ENCODE measurements at places on chromosomes 2 and 18.

- DNase-seq = no peak
Measured at GRCh38 chr2:10826625-10827024, 14.0 kb upstream of the PDIA6 start.

GRCh38 chr18:74623047-74623816 is 25.6 kb downstream of the ZNF407 start:
- no peak for DNase-seq

DNA sequence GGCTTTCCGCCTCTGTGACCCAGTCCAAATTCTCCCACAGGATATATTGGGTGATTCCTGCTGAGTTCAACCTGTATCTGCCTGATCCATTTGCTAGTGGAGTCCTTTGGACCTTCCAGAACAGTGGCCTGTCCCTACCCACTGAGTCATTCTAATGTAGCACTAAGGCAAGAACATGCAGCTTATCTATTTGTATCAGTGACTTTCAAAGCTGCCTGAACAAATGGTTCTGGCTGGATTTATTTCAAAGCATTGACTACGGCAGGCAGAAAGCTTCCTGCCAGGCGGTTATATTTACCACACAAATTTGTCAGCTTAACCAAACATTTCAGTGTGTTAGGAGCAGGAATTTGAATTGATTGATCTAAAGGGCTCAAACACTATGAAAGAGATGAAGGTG is 613.4 kb downstream of the DCC start:
- DNase-seq = no peak

DNA sequence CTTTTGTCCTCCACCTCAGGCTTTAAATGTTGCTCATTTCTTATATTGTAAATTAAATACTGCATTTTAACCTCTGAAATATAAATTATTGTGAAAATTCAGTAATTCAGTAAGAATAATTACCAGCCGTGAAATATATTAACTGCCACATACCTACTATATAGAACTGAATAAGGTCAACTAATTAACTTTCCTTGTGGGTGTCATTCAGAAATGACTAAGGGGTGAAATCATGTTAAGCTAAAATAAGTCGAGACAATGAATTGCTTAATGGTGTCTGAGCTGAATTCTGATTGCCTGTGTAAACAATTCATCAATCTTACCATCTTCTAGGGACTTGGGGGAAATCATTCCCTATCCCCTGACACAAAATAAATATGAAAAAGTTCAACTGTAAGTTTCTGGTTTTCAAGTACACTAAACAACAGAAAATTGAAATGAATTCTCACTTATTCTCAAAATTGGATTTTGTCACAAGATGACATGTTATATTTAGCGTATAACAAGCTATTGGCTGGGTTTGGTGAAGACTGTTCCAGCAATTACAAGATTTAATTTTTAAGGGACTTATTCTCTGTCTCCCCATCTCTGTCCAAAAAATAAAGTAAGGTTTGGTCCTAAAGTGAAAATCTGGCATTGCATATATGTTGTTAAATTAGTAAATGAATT is 255.1 kb downstream of the METTL4 start:
- no peak for DNase-seq

DNA sequence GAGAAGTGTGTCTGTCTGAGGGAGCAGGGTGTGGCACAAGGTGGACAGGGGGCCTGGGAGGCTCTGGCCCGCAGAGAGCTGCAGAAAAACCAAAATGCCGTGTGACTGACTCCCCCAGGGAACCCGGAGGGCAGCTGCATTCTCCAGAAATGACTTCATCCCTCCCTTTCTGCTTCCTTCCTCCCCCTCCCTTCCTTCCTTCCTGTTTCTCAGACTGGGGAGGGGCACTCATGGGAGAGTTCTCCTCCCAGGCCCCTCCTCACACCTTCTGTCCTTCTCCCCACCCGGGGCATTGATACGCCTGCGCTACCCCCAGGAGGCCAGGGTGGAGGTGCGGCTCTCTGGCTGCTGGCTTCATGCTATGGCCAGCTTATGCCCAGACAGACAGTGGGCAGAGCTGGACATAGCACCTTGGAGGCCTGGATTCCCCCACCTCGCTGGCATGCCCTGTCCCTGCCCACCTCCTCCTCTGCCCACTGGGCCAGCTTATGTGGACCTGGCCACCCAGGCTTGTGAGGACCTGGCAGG is 8.2 kb upstream of the GPR17 start:
- DNase-seq = no peak

DNA sequence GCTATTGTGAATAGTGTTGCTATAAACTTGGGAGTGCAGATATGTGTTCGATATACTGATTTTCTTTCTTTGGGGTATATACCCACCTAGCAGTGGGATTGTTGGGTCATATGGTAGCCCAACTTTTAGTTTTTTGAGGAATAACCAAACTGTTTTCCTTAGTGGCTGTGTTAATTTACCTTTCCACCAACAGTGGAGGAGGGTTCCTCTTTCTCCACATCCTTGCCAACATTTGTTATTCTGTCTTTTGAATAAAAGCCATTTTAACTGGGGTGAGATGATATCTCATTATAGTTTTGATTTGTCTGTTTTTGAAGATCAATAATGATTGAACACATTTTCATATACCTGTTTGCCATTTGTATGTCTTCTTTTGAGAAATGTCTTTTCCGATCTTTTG is 282.0 kb upstream of the SESTD1 start:
- DNase-seq = no peak

GRCh38 chr2:175597286-175597685 is 404.8 kb downstream of the LNPK start:
- DNase-seq = no peak

DNA sequence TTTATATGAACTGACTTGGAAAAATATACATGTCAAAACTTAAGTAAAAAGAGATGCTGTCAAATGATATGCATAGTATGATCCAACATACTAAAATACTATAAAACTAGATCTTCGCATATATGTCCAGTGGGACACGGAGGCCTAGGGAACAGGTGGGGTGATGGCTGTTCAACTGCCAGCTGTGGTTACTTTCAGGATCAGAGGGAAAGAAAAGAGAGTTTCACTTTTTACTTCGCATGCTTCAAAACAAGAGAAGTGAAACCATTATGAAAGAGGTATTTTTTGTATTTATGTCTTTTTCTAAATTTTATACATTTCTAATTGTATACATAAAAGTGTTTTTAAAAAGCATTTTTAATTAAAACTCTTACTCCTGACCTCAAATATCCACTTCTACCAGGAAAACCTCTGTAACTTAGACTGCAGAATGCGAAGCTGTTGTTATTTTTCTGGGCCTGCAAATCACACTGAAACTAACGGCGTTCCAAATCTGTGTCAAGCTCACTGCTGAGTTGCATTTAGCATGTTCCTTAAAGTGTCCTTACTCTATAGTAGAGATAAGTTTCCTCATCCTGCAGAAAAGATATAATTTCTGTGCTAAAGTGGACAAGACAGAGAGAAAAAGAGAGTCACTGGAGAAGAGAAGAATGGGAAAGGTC is 97.8 kb upstream of the SLC35G4 start:
- no peak for DNase-seq

DNA sequence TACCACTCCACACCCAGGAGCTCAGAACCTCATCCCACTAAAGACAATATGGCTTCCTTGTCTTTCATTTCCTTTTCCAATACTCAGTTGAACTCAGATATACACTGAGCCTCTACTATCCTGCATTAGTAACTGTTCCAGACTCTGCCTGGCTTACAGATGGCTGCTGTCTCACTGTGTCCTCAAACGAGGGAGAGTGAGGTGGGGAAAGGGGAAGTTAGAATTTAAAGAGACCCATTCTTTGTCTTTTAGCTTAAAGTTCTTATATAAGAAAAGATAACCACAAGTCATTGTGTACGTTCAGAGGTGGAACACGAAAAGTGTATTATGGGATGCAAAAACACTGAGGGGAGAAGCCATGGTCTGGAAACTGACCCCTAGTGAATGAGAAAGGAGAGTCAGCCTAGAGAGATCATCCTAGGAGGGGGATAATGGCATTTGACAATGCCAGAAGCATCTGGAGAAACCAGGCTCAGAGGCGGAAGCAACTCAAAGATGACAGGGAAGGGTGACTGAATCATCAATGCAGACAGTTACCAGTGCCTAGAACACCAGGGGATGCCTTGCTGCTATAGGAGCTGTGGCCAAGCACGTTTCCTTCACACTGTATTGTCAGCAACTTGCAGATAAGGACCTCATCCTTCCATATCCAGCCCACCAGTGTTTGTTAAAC is 170.7 kb downstream of the CYRIA start:
- no peak for DNase-seq

DNA sequence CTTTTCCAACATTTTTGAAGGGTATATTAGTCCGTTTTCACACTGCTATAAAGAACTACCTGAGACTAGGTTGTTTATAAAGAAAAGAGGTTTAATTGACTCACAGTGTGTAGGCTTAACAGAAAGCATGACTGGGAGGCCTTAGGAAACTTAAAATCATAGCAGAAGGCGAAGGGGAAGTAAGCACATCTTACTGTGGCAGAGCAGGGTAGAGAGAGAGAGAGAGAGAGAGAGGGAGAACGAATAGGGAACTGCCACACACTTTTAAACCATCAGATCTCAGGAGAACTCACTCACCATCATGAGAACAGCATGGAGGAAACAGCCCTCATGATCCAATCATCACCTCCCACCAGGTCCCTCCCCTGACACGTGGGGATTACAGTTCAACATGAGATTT is 420.3 kb downstream of the SOCS6 start:
- peak; percentile 62 for DNase-seq

GRCh38 chr2:99643787-99644418 is 154.1 kb upstream of the REV1 start:
- no peak for DNase-seq

DNA sequence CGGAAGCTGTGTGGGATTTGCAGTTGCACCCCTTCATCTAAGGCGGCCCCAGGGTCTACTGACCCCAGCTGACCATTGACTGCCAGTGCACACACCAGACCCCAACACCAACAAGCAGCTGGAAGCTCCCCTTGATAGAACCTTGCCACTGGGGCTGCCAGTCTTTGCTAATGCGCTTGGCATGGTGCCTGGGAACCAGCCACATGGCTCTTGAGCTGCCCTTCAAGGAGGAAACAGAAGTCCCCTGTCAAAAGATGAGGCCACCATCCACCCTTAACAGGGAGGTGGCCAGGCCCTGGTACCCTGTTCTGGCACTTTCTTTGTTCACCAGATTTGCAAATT is 8.6 kb downstream of the ALPI start:
- DNase-seq = no peak

- DNase-seq = no peak
Measured at GRCh38 chr2:120228503-120228902, 5.3 kb upstream of the TMEM185B start.

- peak; percentile 48 for DNase-seq
Measured at GRCh38 chr2:165743442-165743841, 50.6 kb downstream of the GALNT3 start.

DNA sequence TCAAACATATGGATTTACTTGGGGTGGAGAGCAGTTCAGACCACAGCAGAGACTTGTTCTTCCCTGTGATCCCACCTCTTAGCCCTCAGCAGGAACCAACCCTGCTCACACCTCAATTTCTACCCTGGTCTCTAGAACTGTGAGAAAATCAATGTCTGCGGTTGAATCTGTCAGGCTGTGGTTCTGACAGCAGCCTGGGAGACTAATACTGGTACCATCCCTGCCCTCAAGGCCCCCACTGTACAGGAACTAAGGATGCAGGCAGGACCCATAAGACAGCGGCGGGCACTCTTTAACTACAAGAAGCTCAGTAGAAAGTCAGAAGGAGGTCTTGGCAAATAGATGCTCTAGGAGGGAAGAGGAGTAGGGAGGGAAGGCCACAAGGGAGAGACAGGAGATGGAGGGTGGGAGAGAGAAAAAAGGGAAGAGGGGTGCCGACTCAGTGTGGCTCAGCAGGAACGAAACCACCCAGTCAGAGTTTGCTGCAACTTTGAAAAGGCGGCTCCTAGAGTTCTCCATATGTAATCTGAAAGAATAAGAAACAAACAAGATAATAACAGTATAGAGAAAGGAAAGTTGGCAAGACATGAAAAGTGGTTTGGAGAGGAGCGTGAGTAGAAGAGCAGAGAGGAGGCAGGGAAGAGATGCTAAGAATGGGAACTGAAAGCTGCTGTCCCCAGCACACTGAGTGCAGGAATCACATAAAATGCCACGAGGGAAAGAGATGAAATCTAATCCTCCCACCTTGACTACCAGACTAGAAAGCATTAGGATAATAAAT is 323.9 kb upstream of the ID2 start:
- no peak for DNase-seq

DNA sequence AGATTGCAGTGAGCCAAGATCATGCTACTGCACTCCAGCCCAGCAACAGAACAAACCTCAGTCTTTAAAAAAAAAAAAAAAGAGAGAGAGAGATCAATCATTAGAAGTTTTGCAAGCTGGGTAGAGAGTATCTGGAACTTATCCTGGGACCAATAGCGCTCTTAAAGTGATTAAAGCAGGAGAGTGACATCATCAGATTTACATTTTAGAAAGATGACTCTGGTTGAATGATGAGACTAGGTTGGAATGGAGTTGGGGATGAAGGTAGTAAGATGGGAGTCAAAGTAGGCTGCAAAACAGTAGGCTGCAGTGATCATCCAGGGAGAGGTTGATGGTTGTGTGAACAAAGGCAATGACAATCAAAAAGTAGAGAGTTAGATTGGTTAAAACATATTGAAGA is 37.8 kb downstream of the MYL1 start:
- DNase-seq = no peak

GRCh38 chr2:50509852-50510251 is 522.1 kb downstream of the NRXN1 start:
- no peak for DNase-seq

- no peak for DNase-seq
Measured at GRCh38 chr18:59265246-59265973, 7.8 kb downstream of the RAX start.

- no peak for DNase-seq
Measured at GRCh38 chr2:14385043-14385442, 247.5 kb upstream of the LRATD1 start.

GRCh38 chr2:147467441-147467840 is 377.4 kb upstream of the ACVR2A start:
- no peak for DNase-seq

DNA sequence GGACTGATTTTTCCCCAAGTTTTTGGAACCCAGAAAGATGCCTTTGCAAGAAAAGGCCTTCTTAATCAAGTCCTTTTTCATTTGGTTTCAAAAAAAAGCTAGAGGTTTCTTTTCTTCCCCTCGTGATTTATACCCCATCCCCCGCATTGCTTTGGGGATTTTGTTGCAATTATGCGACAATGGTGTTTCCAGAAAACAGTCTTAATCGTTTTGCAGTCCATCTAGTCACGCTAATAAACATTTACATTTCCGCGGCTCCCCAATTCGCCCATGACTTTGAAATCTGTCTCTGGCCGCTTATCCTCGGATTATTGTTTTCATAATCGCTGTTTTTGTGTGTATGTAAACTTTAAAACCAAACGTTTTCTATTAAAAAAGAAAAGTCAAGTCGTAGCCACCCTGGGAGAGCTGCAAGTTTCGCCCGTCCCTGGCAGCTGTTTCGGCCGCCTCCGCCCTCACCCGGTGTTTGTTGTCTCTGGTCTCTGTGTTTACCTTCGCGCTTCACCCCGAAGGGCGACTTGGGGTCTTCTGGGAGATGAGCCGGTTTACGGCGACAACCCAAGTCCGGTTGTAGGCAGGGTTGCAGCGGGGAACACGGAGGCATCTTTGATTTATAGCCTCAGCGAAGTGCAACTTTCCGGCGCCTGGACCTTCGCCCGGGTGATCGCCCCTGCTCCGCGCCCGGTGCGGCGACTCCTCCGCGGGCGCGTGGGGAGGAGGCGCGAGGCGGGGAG is 667 bp downstream of the SP9 start:
- peak; percentile 29 for DNase-seq
